ENCODE measurements at places on chromosomes 2 and 18.

DNA sequence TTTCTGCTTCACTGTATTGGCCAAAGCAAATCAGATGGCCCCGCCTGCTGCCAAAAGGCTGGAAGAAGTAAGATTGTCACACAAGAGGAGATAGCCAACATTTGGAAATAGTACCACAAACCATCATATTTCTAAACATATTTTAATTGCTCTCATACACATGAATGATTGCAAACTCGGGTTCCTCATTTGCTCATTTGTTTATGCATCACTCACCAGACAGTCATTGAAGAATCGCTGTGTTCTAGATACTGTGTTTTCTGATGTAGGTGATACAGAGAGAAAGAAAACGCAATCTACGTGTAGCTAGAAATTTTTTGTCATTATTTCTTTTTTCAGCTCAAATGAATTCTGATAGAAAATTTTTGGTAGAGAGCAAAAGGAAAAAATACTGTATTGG, 1103.4 kb downstream of the TSN start:
- DNase-seq: no peak

DNA sequence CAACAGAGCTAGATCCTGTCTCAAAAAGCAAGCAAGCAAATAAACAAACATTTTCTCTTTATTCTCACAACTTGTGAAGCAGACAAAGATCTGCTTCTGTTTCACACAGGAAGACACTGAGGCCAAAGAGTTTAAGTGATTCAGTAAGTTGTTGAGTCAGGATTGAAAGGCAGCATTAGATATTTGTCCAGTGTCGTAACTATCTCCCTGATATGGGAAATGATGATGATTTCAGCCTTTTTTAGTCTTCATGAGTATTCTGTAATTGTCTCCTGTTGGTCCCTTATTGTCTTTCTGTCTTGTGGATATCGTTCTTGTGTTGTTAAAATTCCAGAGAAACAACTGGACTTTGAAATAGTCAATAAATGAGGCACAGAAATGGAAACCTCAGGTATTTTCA, 59.6 kb downstream of the GATA6 start:
- DNase-seq: no peak

- no peak for DNase-seq
Observed at GRCh38 chr2:61620244-61621159, 82.3 kb upstream of the XPO1 start.

- no peak for DNase-seq
Observed at GRCh38 chr2:156901373-156902031, 356.0 kb upstream of the GALNT5 start.
